ENCODE measurements at places on chromosomes 5 and 9.

DNA sequence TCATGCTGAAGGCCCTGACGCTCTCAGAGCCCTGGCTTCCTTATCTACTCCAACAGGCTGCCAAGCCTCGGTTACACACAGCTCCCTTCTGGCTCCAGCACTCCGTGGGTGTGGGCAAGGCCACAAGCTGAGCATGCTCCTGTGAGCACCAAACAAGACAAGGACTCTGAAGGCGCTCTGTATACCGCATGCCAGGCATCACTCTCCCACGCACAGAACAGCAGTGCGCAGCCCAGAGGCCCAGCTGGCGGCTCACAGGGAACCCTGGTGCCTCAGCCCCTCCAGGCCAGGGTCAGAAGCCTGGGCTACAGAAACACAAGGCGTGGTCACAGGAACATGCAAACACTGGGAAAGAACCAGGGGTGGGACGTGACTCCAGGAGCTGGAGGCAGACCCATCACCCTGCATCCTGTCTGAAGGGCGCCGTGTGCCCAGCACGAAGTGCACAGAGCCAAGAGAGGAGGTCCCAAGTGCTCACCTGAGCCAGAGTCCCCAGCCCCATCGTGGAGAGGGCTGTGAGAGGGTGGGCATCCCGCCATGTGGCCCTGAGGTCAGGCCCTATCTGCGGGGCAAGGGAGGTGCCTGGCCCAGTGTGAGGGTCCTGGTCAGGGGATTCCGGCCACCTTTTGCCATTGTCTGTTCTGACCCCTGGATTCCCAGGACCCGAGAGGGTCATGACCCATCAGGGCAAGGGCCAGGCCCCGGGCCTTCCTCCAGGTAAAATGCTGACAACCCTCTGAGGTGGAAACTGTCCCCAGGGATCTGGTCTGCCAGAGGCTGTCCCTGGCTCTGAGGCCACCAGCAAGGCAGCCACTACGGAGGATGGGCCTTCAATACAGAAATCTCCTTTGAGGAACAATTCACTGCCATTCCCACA, 54.7 kb downstream of the COL23A1 start:
- DNase-seq: no peak

DNA sequence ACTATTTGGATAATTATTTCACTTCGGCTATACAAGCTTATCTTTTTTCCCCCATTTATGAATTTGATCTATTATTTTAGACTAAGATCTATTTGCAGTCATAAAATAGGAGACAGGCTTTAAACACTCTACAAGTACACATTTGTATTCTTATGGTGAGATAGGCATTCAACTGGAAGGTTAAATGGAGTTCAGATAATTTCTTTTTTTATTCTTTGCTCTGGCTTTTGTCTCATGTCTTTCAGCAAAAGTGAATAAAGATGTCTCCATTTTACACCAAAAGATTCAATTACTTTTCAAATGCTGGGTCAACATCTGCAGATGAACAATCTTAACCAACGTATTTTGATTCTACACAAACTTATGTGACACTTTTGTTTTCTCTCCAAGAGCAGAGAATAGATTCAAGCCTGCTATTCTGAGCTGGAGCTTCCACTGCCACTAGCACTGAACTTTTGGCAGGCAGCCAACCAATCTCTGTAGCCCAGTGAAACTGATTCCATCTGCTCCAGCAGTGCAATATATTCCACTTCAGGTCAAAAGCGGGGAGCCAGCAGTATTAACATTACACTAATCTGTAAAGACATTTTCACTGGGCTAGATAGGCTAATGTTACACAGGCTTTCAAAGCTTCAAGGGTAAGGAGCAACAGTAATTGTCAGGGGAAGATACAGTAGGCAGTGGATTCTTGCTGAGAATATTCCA, 452.0 kb upstream of the ZNF608 start:
- DNase-seq: no peak

DNA sequence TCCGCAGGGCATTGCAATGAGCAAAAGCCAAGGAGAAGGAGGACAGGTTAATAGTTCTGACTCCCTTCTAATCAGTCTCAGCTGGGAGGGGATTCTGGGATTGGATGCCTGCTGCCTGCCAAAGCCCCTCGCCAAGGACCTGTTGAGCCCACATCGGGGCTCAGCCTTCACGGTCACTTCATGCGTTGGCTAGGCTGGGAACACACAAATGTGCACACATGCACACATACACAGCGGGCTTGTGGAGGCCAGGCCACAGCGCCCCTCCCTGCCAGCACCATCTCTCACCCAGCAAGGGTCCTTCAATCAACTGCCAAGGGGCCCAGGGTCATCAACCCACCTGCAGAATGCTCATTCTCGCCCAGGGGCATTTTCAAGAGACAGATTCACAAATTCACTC, 113.9 kb downstream of the C5orf15 start:
- no peak for DNase-seq

- no peak for DNase-seq
Measured at GRCh38 chr9:10704720-10705119, 91.9 kb upstream of the PTPRD start.

DNA sequence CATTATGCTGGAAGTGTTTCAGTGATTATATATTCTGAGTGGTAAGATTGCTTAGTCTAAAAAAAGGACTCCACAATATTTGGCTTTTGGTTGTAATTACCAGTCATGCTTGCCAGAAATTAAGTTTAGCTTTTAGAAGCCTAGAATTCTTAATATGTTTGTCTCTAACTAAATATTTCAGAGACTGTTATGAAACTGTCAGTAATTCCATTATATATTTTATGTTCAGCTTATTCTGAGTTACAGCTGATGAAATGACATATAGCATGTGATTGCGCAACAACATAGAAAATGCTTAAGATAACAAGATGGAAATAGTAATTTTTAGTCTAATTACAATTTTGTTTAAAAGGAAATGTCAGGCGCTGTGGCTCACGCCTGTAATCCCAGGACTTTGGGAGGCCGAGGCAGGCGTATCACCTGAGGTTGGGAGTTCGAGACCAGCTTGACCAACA, 44.2 kb downstream of the KIAA1958 start:
- DNase-seq: no peak
